Substantia nigra (tissue), 51 donors: ENCODE measurements at places on chromosomes 2 and 18.

GRCh38 chr2:8598295-8599165 is 83.3 kb upstream of the ID2 start:
- no peak for DNase-seq

- no peak for DNase-seq
These were observed 13.8 kb downstream of the FOSL2 start for GRCh38 chr2:28406276-28407096.

DNA sequence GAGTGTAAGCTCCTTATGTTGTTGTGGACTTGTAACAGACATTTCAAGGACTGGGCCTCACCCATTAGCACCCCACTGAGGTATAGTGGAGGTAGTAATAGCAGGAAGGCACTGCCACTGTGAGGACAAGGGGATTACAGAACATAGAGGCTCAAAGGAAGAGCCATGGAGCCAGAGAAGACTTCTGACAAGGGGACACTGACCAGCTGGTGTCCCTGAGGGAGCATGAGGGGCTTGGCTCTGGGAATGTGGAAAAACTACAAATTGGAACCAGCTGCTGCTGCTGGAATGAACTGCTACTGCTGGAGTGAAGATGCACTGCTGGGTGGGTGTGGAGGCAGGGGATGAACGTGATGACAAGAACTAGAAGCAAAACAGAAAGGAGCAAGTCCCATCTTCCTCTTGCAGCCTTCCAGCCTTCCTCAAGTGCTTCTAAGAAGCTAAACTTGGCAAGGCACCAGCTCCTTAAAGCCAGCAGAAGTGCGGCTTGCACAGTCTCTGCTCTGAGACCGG is 167.3 kb upstream of the NOSTRIN start:
- DNase-seq = peak; percentile 3

DNA sequence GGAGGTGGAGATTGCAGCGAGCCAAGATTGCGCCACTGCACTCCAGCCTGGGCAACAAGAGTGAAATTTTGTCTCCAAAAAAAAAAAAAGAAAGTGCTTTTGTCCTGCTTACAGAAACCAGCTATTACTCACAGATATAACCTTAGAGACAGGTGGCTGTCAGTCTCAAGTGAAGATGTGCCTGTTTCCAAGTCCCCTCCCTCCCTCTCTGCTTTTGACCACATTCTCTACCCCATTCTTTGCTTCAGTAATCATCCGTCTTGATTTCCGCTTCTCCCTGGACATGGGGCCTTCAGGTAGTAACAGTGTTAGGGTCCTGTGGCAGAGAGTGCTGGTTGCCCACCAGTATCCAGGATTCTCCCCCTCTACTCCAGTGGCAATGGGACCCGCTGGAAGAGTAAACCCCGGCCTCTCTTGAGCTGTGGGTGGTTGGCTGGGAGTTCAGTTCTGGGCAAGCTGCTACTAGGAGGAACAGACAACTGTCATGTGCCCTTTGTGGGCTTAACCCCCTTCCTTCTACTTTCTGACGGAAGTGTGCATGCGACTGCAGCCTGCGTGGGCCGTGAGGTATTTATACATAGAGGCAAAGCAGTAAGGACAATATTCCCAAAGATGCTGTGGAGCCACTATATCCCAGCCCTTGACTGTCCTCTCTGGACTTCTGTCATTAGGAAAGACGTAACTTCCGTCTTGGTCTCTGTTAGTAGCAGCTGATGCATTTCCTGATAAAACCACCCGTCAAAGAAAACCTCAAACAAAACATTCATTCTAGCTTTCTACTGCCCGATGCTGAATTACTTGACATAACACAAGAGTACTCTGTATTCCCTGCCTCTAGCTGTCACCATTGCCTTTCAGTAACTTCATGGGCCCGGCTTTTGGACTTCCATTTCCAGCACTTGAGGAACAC is 17.8 kb downstream of the PDCL3 start:
- no peak for DNase-seq

DNA sequence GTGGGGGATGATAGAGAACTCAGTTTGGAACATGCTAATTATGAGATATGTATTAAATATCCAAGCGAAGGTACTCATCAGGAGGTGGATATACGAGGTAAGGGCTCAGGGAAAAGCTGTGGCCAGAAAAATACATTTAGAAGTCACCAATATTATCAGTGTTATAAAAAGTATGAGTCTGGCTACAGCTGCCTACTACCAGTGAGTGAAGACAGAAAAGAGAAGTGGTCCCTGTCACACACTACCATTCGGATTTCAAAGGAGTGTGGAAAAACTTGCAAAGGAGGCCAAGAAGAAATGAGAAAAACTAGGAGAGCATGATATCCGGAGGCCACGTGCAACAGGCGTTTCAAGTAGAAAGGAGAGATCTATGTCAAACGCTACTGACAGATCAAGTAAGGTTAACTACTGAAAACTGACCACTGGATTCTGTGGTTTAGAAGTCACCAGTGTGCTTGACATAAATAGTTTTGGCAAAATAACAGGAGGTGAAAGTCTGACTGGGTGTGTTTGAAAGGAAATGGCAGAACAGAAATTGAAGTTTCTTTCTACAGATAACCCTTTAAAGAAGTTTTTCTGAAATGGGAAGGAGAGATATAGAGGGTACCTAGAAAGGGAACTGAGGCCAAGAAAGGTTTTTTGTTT is 118.7 kb upstream of the DNMT3A start:
- no peak for DNase-seq

DNA sequence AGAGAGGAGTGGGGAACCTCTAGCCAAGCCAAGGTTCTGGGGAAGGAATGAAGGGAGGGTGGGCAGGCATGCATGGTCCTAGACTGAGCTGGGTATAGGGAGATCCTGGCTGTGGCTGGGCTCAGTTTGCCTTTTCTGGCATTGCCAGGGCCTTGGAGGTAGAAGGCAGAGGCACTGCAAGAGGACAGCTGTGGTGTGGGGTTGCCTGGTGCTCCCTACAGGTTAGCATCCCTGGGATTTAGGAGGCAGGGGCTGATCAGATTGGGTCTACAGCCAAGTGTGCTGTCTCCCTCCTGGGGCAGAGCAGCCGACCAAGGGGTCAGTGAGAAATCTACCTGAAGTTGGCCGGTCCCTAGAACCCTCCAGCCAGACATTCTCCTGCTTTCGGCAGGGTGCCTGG is 15.9 kb downstream of the ABCG8 start:
- no peak for DNase-seq

GRCh38 chr18:23403310-23403709 is 49.8 kb upstream of the RIOK3 start:
- no peak for DNase-seq

DNA sequence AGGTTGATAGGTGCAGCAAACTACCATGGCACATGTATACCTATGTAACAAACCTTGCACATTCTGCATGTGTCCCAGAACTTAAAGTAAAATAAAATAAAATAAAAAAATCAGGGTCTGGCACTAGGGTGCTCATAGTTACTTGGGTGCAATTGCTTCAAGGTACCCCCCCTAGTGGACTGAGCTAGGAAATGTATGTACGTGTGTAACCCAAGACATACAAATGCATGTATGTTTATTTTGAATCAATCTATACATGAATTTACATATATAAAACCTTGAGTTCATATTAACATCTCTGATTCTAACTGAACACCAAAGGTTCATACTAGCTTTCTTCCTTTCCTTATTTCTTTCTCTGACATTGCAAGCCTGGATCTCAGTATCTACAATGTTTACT is 51.5 kb downstream of the USP37 start:
- no peak for DNase-seq

DNA sequence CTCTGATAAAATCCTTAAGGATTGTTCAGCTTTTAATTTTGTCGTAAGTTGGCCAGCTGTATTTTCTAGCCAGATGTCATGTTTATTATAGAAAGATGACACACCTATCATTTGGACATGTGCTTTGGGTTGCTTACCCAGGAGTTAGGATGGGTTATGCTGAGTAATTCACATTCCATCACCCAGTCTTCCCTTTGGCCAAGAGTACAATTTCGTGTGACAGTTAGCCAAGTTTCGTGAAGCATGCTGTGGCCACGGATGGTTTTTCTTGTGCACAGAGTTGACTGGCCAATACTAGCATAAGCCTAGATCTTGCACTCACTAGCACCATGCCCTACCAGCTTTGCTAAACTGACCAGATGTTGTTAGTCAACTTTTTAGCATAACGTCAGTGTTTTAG is 5.8 kb downstream of the MAPRE3 start:
- no peak for DNase-seq

- no peak for DNase-seq
These were observed 66.3 kb downstream of the MEIS1 start for GRCh38 chr2:66501267-66501666.

DNA sequence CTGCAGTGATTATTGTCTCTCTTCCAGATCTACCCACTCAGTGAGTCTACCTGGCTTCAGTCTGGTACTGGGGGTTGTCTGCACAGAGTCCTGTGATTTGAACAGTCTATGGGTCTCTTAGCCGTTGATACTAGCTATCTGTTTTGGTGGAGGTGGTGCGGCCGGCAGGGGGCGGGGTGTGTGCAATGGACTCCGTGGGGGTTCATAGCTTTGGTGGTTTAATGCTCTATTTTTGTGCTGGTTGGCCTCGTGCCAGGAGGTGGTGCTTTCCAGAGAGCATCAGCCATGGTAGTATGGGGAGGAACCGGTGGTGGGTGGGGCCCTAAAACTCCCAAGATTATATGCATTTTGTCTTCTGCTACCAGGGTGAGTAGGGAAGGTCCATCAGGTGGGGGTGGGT is 1120.1 kb upstream of the FAM98A start:
- no peak for DNase-seq

DNA sequence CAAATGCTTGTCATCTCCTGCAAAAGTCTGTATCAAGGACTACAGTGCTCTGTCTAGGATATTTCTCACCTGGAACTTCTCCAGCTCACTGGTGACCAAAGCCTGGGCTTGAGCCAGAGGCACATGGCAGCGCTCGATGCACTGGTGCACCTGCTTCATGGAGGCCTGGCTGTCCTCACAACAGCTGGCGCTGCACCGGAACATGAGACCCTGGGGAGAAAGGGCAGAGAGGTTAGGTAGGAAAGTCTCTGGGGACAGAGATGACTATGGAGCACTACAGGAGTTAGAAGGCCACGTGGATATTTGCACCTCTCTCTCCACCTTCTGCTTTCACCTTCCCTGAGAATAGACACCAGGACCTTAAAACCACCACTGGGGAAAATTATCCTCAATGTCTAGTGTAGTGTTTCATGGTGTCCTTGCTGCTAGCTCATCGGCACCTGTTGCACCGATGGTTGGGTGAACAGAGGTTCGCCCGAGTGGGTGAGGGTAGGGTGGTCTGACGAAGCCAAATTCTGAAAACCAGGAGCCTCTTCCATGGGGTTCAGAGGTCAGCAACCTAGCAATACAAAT is 1.0 kb downstream of the FAM136A start:
- DNase-seq = no peak

GRCh38 chr2:105744909-105745853 is at the start of gene NCK2:
NCK2 (plus strand) TSS chr2:105744912; CDS start chr2:105855064, 110,152 bp downstream.
- no peak for DNase-seq

DNA sequence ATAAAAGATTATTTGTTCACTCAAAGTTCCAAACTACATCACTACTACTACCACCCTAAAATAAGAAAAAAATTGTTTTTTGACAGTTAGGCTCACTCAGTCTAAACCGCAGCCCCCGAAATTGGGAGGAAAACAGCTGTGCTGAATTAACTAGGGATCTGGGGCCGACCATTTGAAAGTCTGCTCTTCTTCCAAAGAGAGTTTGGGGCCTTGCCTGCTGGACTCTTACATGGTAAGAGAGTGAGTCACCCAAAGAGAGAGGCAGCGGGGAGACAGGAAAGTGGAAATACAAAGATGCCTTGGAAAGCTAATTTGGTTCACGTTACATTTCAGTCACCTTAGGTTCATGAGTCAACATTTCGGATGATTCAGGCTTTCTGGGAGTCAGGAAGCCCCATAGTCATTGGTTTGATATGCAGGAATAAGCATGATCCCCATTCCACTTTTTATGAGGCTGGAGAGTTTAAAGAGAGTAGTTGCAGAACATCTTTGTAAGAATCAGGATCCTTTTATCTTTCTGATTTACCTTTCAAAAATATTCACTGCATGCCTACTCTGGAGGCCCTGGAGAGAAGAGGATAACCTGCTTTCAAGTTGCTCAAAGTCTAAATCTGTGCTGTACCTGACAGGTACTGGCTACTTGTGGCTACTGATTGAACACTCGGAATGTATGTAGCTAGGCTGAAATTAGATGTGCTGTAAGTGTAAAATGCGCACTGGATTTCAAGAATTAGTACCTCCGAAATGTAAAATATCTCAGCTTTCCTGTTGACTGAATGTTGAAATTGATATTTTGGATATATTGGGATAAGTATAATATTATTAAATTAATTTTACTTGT is 995 bp upstream of the RTN4 start:
- peak; percentile 43 for DNase-seq

DNA sequence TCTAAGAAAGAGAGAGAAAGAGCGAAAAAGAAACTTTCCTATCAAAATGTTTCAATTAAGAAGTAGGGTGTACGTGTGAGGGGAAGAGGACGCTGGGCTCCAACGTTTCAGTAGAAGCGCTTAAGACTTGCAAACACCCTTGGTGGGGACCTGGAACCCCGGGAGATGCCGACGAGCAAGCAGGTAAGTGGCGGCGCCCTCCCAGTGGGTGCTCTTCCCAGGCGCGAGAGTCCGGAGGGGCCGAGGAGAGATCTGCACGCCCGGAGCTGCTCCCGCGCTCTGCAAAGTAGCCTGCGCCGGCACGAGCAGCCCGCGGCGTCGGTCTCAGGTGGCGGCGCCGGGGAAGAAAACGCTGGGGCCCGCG is 678 bp upstream of the OTX1 start:
- DNase-seq = no peak

DNA sequence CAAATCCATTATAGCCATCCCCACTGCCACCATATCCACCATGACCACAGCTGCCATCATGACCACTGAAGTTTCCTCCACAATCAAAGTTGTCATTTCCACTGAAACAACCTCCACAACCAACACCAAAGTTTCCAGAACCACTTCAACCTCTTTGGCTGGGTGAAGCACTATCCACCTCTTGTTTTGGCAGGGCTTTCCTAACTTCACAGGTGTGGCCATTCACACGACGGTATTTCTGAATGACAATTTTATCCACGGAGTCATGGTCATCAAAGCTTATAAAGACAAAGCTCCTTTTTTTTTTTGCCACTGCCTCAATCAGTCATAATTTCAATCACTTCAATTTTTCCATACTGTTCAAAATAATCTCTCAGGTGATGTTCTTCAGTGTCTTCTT is 89.8 kb upstream of the UGP2 start:
- DNase-seq = no peak

DNA sequence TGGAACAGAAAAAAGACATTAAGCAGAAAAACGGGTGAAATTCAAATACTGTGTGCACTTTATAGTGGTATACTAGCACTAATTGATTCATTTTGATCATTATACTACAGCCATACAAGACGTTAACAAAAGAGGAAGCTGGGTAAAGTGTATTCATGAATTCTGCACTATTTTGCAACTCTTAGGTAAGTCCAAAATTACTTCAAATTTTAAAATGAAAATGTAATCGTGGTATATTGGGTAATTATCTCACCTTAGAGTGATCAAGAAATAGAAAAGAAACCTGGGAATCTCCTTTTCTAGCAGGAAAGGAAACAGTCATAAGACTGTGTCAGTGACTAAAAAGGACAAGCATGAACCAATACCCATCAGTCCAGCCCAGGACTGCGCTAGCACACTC is 5.4 kb downstream of the TGFBRAP1 start:
- no peak for DNase-seq

GRCh38 chr2:157758586-157758985 is 117.5 kb downstream of the ACVR1 start:
- no peak for DNase-seq
